ENCODE measurements at places on chromosomes 2 and 18.

DNA sequence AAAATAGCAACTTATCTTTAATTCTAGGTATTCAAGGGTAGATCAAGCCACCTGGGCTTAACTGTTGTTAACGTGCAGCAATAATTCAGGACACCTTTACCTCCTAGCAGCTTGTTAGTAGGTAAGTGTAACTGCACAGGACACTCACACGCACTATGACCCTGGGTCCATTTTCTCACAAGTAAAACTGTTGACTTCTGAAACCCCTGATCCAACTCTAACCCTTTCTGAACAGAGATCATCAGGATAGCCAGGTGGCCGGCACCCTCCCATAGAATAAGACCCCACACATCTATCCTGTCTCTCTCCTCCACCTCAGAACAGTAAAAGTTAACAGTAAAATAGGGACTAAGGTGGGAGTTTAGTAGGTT, 610 bp downstream of the SPC25 start:
- DNase-seq: no peak

GRCh38 chr2:38835015-38835601, 40.6 kb downstream of the DHX57 start:
- DNase-seq: no peak

DNA sequence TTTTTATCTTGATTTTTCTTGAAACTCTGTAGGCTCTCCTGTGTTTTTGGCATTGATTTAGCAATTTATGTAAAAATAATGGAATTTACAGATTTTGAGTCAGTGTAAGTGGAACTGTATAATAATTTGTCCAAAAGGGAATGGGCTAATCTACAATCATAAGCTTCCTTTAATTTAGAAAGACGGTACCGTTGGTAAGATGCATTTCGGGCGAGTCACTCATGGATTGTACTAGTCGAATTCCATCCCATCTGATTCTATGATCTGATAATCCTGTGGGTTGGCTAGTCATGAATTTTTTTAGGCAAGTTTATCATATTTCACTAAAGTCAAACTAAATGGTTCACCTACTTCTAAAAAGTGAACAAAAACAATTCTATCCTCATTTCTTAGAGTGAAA, 133.4 kb downstream of the ZNF407 start:
- DNase-seq: no peak

- DNase-seq: peak; percentile 6
Observed at GRCh38 chr2:179263446-179264367, 925 bp downstream of the SESTD1 start.

- DNase-seq: no peak
Observed at GRCh38 chr2:110977403-110977802, 143.3 kb upstream of the BCL2L11 start.

- no peak for DNase-seq
Observed at GRCh38 chr2:235591921-235592320, 98.1 kb downstream of the AGAP1 start.

- no peak for DNase-seq
Observed at GRCh38 chr18:2169656-2170055, 401.6 kb downstream of the METTL4 start.

GRCh38 chr18:10297086-10297485, 157.3 kb upstream of the APCDD1 start:
- DNase-seq: no peak

DNA sequence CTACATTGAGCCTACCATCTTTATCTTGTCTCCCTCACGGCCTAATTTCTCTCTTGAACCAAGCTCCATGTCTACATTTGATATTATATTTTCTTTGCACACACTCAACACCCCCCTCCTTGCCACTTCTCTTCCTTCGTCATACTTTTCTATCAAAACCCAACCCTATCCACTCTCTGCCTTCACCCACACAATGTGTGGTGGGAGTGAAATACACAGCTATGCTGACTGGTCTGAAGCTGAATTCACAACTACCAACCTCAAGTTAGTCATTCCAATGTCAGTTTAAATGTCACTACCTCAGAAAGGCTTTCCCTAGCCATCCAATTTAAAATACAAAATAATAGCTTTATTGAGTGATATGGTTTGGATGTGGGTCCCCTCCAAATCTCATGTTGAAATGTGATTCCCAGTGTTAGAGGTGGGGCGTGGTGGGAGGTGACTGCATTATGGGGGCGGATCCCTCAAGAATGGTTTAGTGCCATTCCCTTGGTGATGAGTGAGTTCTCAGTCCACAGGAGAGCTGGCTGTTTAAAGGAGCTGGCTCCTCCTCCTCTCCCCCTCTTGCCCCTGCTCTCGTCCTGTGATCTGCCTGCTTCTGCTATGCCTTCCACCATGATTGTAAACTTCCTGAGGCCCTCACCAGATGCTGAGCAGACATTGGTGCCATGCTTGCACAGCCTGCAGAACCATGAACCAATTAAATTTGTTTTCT, 112.1 kb downstream of the DTNB start:
- DNase-seq: no peak

- peak; percentile 29 for DNase-seq
Observed at GRCh38 chr2:2769481-2770431, 438.7 kb upstream of the MYT1L start.

GRCh38 chr2:171247741-171248662, 87.3 kb upstream of the TLK1 start:
- DNase-seq: no peak

DNA sequence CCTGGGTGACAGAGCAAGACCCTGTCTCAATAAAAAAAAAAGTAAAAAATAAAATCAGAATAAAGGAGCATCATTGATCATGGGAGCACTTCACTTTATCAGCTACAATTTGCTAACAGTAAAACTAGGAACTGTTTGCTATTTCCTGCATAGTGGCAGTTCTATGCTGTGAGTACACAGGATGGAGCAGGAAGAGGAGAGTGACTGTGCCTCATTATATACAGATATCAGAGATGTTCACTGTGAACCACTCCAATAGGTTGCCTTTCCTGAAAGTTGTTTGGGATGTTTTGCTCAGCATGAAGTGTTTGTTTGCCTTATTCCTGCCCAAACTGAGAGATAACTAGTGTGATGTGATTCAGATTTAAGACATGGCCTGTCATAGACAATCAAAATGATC, 151.4 kb upstream of the EPAS1 start:
- DNase-seq: no peak

DNA sequence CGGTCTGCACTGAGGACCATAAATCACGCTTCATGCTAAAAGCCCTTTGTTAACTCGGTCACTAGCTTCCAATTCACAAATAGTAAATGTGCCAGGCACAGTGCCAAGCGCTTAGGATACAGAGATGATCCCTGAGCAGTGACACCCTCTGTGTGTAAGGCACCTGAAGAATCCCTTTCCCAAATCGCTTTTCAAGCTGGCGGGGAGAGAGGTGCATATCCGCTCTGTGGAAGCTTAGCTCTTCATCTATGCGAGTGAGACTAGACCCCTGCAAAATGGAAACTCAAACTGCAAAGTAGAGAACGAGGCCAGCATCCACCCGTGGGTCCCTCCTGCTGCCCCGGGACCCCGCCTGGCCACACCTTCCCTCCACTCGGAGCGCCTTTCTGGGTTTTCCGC, 2.4 kb downstream of the PIEZO2 start:
- DNase-seq: no peak

DNA sequence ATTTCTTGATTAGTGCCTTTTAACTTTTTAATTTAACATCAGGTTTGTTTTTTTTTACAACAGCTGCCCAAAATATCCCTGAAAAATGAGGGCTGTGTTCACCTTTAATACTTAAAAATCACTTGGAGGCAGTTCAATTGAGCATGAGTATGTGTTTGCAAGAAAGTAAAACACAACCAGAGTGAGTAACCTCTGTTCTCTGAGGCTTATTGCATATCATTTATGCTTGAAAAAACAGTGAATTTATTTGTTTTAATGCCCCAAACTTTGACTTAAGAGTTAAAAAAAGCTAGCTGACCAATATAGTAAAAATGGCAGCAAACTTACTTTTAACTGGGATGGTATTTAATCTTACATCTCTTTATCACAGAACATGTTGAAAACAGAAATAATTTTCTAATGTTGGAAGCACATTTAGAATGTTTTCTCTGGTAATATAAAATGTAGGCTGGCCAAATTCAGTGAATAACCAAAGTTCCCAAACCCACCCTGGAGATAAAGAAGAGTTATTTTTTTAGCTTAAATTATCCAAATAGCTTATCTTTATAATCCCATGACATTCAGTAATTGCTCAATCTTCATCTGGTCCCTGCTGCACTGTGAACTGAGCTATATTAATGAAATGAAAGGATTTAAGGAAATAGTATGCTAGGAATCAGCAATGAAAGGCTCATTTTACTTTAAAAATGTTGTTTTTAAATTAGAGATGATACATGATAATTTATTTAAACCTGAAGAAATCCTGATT, 24.8 kb upstream of the EFEMP1 start:
- no peak for DNase-seq

DNA sequence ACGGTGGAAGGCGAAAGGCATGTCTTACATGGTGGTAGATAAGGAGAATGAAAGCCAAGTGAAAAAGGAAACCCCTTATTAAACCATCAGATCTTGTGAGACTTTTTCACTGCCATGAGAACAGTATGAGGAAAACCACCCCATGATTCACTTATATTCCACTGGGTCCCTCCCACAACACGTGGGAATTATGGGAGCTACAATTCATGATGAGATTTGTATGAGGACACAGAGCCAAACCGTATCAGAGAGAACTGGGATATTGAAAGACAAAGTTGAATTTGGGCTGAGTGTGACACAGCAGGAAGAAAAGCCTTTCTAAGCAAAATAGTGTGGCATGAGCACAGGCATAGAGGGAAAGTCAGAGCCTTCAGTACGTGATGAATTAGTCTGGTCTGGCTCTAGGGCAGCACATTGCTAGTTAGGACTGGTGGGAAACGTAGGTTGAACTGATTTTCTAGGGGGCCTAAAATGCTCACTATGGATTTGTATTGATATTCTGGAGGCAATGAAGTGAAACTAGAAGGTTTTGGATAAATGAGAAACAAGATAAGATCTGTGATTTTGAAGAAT, 84.8 kb upstream of the RND3 start:
- no peak for DNase-seq

DNA sequence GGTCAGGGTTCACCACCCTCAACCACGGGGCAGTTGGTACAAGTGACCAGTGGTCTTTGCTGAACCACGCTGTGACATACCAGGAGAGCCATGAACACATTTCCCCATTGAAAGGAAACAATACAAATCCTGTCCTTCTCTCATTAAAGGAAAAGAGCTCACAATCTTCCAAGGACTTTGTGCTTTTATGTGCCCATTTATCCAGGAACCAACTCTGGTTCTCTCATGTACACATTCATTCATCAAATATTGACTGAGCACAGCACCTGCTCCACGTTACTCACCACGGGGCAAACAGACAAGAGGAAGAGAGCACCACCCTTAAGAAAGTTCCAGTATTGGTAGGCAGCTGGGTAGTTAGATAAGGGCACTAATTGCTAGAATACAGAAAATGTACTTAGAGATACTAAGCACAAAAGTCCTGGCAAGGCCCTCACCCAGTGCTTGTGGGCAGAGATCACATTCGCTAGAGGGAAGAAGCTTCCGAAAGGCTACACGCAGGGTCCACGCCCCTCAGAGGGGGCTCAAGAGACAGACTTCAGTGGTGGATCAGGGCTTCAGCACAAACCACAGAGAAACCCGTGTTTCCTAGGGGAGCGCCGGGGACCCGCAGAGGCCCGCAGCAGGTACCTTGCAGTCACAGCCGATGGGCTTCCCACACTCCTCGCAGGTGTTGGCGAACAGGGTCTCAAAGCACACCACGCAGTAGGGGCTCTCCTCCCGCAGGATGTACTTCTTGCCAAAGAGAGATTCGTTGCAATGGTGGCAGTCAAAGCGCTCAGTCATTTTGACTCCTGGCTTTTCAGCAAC, 12.9 kb downstream of the FHL2 start:
- no peak for DNase-seq

- DNase-seq: no peak
Observed at GRCh38 chr18:57898506-57899124, 95.5 kb upstream of the ATP8B1 start.

DNA sequence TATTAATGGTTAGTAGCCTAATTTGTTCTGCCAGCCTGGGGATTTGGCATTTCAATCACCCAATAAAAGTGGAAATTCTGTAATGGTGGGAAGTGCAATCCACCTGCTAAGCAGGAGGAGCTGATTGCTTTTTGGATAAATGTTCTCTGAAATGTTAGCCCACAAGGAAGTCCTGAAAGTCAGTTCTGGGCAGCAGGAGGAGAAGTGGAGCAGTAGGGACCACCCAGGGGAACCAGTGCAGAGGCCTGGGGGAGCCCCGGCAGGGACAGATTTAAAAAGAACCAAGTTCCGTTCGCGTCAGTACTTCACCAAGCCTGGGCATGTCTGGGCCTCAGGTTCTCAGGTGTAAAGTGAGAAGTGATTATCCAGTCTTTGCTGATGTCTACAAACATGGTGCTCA, 248.5 kb upstream of the RAB6C start:
- no peak for DNase-seq

DNA sequence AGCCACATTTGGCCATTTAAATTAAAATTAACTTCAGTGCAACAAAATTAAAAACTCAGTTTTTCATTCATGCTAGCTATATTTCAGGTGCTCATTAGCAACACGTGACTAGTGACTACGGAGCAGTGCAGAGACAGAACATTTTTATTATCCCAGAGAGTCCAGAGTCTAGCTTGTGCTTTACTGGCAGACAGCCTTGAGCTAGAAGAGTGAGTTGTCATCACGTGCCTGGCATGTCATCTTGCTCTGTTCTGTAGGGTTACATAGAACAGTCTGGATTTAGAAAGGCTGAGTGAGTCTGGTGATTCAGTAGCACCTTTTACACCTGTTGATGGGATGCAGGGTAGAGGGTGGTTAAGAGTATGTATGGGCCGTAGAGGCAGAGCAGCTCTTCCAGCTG, 136.9 kb upstream of the IL1R2 start:
- no peak for DNase-seq

DNA sequence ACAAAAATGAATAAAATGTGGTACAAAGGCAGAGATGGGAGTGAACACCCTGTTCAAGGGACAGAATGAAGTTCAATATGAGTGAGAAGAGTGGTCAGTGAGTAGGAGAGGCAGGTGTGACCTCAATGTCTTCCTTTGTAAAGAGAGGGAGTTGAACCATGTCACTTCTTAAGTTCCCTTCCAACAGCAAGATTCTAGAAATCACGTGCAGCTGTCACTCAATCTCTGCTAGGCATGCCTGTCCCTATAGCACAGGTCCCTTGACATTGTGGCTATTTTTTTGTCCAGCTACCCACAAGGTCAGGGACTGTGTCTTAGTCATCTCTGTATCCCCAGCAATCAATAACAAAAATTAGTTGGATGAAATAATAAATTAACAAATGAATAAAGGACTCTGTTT, 66.9 kb downstream of the VSNL1 start:
- DNase-seq: no peak

- DNase-seq: no peak
Observed at GRCh38 chr18:77150588-77150987, 18.0 kb upstream of the MBP start.

- no peak for DNase-seq
Observed at GRCh38 chr18:68150961-68151360, 563.9 kb downstream of the TMX3 start.
